ENCODE measurements at places on chromosomes 7 and 10.

GRCh38 chr10:16986406-16987205 lies 143.0 kb downstream of the CUBN start:
- no peak for DNase-seq

- DNase-seq, result no peak
These were observed 16.7 kb upstream of the KLF14 start for GRCh38 chr7:130750755-130751154.

DNA sequence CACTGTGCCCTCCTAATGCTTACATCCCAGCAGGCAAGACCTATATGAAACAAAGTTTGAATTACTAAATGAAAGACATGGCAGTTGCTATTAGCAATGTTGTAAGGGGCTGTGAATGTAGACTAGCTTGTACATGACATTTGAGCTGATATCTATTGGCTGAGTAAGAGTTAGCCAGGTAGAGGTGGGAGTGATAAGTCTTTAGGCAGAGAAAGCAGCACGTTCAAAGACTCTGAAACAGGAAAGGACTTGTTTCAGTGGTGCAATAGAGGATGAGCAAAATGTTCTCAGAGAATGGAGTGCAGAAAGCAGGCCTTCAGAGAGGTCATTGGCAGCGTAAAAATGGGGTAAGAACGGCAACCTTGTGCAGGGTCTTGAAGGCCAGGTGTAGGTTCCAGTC lies 687.6 kb downstream of the AUTS2 start:
- no peak for DNase-seq

DNA sequence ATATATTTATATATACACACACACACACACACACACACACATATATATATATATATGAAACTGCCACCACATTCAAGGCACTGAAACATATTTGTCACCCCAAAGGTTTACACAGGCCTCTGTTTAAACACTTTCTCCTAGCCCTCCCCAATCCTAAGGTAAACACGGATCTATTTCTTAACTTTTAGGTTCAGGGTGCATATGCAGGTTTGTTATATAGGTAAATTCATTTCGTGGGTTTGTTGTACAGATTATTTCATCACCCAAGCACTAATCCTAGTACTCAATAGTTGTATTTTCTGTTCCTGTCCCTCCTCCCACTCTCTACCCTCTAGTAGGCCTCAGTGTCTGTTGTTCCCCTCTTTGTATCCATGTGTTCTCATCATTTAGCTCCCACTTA lies 305.0 kb downstream of the GPR37 start:
- DNase-seq, result no peak

DNA sequence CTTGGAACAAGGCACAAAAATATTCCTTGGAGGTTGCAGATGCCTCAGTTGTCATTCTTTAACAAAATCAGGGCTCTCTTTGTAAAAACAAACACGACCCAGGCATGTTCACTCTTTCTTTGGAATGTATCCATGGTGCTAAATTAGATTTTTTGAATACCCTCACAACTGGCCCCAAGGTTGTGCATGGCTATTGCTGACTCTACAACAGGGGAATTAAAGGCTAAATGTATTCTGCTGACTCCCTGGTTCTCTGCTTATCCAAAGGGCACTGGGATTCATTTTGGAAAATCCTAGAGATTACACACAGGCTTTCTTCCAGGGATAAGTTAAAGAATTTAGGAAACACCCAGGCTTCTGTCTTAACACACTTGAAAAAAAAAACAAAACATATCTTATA lies 332.5 kb downstream of the WDR11 start:
- no peak for DNase-seq

- no peak for DNase-seq
These were observed 180.9 kb downstream of the ANK3 start for GRCh38 chr10:60208676-60209269.
